RWPE1 (cell line): ENCODE measurements at places on chromosomes 1 and 21.
A peak's percentile ranks its signal among the peaks of the same experiment; 100 is the strongest.

DNA sequence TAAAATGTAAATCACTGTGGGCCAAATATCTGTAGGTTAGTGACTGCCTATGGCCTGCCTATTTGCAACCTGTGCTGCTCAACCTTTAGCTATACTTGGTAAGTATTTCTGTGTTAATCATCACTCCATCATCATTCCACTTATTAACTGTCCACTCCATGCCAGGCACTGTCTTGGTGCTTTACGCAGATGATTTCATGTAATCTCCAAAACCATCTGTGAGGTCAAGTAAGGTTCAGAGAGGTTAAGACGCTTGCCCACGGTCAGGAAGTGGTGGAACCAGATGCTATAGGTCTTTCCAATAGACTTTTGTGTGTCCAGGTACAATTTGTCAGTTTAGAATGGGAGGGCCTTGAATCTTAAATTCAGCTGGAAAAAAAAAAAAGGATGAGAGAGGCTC is 10.8 kb upstream of the PHACTR4 start:
- DNase-seq: no peak

GRCh38 chr1:110511436-110511835 is 7.5 kb downstream of the KCNA10 start:
- DNase-seq: no peak

DNA sequence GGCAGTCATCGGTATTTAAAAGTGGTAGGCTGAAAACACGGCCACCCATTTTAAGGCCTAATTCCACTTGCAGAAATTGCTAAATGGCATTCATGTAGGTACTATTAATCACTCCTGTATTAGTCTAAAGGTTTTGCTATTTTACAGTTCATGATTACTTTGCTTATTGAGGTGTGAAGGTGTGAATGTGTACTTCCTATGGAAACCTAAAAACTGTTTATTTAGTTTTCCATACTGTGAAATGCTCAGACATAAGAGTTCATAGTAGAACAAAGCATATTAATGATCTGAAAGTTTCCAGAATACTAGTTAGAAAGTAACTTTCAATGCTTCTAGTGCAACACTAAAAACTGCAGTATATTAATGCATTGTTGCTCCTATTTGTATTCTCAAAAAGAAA is 69.8 kb downstream of the ITGB3BP start:
- DNase-seq: no peak

GRCh38 chr21:36709868-36710728 is 11.2 kb downstream of the SIM2 start:
- DNase-seq: no peak

DNA sequence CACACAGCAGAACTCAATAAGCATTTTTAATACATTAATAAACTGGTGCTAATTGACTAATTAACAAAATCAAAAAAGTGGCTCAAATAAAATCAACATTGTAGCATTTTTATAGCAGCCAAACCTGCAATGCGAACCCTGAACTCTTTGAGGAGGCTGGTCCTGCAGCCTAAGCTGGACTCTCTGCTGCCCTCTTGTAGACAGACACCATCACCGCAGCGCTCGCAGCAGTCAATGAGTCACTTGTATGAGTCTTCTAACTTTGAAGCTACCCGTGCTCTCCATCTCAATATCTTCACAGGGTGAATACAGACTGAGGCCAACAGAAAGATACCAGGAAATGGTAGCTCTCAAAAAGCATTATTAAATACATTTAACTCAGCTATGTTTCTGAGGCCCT is 9.7 kb upstream of the KRTAP7-1 start:
- peak; percentile 62 for DNase-seq

DNA sequence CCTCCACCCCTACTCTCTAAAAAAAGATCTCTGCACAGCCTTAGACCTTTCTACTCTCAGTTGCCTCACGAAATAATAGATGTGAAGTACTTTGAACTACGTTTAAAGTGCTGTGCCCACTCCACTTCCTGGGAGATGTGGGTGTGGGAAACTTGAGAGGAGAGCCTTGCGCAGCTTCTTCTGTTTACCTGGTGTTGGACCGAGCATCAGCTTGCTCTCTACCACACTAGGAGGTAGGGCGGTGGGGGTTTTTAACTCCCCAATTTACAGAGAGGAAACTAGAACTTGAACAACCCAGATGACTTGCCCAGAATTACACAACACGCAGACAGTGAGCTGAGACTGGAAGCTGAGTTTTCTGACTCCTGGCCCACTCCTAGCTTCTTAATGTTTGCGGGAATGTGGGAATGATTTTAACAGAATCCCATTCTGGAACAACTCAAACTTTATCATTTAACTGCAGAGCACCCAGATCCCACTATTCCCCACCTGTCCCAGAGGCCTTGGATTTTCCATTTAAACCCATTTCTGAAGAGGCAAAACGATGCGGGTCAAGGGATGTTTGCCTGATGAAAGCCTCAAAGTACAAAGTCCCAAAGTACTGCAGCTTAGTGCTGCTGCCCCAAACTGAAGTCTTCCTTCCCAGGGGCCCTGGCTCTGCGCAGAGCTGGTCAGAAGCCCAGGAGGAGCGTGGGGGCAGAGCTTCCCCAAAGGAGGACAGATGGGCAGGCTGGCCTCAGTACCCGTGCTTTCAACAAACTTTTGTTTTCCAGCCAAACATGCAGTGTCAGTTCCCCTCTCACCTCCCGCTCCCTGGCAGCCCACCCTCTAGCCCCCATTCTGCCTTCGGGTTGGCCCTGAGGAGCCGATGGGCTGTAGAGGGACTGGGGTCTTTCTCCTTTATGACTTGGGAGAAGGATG is 19.0 kb downstream of the BTG2 start:
- DNase-seq: no peak

DNA sequence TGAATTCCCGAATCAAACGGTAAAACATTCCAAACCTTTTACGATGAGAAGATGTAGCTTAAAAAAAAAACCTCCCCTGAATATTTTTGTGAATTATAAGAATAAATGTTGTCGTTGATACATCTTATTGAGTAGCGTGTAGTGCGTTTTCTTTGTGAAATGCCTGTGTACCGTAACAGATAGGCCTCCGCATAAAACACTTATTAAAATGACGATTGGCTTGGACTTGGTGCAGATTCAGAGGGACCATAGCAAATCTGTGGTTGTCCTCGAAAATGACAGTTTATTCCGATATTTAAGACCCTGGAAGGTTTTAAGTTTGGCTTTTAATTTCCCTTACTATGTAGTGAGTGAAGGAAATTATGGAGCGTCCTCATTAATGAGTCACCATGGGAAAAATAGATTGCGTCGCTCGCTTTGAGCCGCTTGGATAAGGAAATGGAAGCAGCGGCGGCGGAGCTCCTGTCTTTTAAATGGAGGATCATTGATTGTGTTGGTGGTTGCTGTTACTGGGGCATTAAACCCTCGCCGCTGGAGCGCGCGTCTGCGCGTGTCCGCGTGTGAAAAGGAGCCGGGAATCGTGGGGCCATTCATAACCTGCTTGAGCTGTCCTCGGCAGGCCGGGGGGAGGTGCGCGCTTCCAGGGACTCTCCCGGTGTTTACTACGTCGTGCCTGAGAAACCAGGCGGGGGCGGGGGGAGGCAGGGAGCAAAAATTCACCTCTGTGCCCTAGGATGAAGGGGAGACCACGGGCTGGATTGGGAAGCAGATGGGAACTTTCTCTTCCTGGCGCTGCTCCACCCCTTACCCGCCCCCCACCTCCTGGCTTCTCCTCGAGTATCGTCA is 1.6 kb downstream of the SPEN start:
- DNase-seq: peak; percentile 63

DNA sequence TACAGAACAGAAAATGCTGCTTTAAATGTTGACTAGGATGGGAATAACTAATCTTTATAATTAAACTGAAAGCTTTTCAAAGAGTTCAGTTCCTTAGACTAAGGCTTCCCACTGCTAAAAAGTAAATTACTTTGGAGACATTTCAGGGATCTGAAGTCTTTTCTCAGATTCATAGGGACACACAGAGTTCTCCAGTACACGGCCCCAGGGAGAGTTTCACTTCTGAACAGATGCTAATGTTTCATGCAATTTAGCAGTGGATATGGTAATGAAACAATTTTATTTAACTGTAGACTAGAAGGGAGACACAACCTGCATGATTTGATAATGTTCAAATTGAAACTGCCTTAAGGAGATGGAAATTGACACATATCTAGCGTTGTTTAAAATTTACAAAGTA is 1282.6 kb downstream of the NCAM2 start:
- DNase-seq: no peak

DNA sequence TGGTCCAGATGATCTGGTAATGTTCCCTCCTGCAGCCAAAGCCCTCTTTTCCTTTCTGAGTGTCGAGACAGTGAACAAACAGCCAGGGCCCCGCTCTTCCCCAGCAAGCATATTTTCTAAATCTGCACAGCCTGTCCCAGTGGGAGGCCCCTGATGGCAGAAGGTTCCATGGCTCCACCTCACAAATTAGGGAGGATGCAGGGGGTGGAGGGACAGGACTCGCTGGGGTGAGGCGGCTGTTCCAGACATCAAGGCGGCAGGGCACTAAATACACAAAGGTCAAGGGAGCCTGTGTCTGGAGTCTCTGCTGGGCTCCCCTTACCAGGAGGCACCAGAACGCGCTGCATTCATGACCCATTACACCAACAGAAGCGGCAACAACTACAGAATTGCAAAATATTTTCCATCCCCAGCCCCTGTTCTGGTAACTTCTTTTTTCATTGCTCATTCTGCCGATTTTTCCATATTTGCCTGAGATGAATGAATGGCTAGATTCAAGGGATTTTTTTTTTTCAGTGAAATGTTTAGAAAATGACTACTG is 27.0 kb upstream of the PRELP start:
- no peak for DNase-seq

DNA sequence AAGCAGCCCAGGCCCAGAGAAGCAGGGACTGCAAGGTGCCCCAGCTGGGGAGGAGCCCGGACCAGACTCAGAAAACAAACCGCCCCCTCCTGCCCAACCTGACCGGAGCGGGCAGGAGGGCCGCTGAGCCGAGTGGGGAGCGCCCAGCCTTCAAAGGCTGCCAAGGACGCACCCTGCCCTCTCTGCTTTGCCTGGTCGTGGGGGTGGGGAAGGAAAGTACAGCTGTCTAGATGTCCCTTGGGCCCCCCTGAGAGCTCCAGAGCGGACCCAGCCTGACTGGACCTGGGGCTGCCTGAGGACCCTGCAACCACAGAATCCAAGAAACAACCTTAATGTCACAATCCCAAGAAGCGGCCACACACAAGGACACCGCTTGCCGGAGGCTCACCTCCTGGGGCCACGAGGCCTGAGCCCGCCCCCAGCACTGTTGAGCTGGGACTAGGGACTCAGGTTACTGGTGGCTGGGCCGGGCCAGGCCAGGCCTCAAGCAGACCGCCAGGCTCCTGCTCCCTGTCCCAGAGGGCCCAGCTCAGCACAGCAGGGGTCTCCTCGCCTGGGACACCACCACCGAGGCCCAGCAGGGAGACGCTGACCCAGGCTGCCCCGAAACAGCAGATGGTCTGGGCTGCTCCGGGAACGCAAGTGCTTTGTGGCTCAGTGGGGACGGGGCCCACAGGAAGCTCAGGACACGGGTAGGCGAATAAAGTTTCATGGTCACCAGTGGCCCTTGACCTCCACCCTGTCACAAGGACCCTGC is 1.4 kb downstream of the DVL1 start:
- DNase-seq: no peak

- DNase-seq: no peak
Observed at GRCh38 chr1:236257216-236257615, 24.5 kb downstream of the ERO1B start.
